ENCODE measurements at places on chromosomes 13 and 19.

GRCh38 chr19:32580353-32580900 is 563 bp upstream of the PDCD5 start:
- no peak for DNase-seq

DNA sequence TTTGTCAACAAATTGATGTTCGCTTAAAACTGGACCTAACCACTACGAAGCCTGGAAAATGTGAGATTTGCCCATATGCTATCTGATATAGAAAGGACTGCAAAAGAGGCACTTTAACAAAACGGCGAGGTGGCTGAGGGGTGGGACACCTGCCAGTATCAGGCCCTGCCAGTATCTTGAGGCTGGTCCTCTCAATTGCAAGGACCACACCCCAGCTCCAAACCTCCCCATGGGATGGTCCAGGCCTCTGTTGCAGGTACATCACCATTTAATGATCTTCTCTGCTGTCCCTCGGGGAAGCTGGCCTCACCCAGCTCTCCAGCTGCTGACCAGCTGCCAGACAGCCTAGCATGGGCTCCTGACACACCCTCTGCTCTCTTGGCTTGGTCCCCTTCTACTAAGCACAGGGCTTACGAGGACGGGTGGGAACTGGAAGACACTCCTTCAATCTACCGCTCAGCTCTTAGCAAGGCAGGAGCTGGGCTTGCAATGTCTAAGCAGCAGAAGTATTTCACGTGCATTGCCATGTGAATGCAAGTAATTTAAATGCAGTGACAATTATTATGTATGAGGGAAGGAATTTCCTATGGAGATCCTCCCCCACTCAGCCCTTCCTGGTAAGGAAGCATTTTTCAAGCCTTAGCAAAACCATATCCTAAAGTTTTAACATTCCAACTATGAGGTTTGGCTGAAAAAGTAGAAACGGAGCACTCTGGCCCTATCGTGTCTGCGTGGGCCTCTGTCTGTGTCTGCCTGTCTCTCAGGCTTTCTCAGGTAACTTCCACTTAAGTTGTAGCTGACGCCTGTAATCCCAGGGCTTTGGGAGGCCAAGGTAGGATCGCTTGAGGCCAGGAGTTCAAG is 63.9 kb downstream of the LATS2 start:
- DNase-seq = no peak

DNA sequence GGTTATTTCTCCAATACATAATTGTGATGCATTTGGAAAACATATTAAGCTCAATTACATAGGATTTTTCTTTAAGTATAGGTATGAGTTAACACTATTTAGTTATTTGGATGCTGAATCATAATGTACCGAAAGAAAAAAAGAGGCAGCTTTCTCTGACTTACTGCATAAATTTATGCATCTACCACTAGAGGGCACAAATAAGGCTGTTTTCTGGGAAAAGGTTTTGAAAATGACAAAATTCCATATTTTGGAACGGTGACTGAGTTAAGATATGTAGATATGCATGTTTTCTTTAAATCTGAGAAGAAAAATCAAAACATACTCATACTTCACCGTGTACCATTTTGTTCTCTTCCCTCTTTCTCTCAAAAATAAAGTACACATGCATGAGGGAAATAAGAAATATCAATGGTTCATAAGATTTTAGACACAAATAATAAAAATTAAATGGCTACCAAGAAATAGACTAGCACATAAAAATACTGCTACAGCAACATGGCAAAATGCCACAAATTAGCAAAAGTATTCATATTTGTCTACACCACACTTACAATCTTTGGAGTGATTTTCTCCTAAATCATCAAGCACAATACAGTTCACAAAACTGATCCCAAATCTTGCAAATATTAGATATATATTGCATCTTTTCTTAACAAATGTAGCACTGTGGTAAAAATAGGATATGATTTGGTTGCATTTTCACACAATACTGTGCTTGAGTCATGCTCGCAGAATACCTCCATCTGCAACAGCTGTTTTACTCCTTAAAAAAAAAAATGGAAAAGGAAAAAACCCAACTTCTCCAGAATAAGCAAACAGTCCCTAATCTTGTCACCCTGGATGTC is 260.0 kb downstream of the FGF14 start:
- no peak for DNase-seq

DNA sequence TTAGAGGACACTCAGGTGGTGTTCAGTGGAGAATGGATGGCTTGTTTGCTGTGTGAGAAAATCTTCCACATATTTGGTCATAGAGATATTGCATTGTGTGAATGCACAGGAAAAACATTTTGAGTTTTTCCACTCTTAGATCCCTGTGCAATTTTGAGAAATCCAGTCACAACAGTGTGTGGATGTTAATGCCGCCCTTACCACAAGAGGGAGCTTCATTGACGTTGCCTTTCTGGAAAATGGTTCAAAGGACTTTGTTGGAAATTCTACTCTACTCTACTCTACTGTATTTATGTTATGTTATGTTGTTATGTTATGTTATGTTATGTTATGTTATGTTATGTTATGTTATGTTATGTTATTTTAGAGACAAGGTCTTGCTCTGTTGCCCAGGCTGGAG is 13.4 kb downstream of the ZNF20 start:
- no peak for DNase-seq

DNA sequence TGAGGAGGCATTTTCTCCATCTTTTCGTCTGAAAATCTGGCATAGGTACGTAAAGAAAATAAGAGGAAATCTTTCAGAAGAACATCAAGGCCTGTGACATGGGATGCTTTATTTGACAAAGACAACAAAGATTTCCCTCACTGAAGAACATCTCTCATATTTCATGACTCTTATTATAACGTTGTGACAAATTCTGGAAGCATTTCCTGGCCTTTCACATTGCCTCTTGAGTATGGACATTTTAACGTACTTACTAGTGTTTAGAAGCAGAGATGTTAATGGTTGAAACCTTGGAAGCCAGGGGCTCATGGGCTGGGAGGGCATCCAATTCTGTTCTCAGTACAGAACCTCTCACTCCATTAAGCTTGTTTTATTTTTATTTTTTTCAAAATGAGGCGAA is 210.8 kb downstream of the DCT start:
- DNase-seq = no peak

DNA sequence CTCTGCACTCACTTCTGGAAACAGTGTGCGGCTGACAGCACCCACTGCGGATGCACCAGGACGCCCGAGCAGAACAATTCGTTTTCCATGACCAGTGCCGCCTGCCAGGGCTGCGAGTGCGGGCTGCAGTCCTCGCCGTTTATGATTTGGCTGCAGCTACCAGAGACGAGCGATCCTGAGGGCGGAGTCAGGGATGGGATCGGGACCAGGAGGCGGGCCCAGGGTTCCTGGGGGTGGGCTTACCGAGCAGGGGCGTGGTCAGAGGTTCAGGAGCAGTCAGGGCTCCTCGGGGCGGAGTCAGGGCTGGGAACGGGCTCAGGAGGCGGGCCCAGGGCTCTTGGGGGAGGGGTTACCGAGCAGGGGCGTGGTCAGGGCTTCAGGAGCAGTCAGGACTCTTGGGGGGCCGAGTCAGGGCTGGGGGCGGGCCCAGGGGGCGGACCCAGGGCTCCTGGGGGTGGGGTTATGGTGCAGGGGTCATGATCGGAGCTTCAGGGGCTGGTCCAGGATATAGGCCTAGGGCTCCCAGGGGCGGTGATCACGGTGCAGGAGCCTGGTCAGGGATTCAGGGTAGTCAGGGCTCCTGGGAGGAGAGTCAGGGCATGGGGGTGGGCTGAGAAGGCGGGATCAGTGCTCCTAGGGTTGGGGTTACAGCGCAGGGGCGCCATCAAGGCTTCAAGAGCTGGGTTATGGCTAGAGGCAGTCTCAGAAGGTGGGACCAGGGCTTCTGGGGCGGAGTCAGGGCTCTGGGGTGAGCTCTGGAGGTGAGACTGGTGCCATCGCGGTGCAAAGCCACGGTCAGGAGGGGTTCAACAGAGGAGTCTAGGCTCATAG is 1.7 kb downstream of the KLK4 start:
- no peak for DNase-seq

GRCh38 chr13:107367258-107367657 is 799.3 kb upstream of the ARGLU1 start:
- no peak for DNase-seq

GRCh38 chr19:49421039-49421877 is 2.0 kb downstream of the PTH2 start:
- no peak for DNase-seq

DNA sequence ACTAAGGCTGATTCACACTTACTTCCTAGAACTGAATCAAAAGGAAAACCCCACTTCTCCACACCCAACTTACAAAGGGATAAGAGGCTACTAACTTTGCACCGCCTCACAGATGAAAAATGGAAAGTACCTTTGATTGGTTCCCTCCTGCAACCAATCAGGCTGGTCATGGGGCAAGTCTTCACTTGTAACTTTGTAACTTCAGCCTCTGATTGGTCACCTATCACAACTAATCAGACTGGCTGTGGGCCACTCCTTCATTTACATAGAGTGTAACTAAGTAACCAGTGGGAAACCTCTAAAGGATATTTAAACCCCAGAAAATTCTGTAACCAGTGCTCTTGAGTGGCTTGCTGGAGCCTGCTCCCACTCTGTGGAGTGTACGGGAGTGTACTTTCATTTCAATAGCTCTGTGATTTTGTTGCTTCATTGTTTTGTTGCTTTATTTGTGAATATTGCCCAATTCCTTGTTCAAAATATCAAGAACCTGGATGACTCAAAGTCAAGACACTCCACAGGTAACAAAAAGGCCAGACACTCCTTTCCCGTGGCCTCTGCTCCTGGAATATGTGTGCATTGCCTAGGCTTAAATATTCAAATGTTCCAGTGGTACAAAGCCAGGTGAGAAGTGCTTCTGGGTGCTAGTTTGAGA is 50.5 kb downstream of the RFC3 start:
- DNase-seq = no peak

DNA sequence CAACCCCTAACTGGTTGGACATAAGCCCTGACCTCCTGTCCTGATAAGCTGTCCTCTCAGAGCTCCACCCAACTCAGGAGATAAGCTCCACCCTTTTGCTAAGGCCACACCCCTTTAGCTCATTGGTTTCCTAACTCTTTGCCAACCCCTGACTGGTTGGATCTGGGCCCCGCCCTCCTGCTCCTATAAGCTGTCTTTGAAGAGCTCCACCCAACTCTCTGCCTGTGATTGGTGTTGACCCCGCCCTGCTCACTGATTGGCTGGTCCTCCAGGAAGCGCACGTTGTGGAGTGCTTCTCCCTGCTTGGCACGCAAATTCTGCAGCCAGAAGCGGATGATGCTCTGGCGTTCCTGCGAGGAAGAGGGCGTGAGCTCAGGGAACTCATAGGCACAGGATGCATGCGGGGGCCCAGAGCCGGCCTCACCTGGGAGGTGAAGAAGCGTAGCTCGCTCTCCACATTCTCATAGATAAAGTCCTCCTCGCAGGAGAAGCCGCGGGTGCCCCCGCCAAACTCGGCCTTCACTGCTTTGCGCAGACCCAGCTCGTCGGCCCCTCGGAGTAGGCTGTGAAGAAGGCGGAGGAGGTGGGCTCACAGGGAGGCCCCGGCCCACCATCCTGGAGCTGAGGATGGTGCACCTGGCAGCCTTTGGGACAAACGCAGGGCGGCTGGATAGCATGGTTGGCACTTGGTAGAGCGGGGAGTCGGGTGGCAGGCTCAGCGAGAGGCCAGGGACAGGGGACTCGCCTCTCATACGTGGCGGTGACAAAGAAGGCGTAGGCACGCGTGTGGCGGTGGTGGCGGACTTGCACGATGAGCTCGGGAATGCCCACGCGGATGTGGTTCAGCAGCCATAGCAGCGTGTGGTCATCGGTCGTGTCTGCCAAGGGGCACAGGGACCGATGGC is 1.7 kb downstream of the ANO8 start:
- DNase-seq = no peak

DNA sequence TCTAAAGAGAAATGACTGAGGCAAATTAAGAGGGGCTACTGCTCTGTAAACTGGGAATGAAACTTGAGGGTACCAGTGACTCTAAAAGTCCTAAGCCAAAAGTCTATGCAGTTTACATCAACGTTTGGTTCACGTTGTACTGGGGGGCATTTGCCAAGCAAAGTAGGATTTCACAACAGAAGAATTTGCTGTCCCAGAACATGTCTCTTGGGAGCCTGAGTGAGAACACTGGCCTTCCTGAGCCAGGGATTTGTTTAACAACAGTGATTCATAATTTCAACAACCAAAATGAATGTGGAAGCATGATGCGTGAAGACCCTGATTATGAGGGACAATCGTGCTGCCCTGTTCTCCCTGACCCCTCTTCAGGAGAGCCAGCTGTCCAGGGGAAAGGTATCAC is 178.0 kb downstream of the OXGR1 start:
- DNase-seq = no peak

- no peak for DNase-seq
These were observed 2360.6 kb downstream of the PCDH9 start for GRCh38 chr13:64869539-64869938.

DNA sequence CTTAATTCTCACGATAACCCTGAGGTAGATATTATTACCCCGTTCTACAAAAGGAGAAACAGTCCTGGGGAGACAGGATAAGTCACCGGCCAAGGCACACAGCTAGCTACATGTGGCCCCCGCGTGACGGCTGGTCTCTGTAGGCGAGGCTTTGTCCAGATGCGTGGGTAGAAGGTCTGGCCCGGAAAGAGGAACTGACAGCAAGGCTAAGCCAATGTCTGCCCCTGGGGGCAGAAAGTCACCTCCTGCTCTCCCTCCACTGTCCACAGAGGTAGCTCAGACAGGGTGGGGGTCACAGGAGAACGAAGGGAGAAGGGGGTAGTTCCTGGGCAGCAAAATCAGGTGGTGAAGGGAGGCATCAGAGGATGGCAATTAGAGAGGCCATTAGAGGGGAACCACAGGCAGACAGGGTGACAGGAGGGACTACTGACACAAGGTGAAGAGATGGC is 1.8 kb downstream of the APOC4 start:
- DNase-seq = no peak

GRCh38 chr19:19966862-19967261 is 66.1 kb downstream of the ZNF93 start:
- no peak for DNase-seq

- DNase-seq = no peak
These were observed 107.4 kb upstream of the SLC7A1 start for GRCh38 chr13:29702912-29703351.

- DNase-seq = peak; percentile 74
These were observed 44.1 kb upstream of the RANBP3 start for GRCh38 chr19:6021878-6022569.

- DNase-seq = peak; percentile 73
These were observed 2.5 kb upstream of the KEAP1 start for GRCh38 chr19:10505583-10506229.

DNA sequence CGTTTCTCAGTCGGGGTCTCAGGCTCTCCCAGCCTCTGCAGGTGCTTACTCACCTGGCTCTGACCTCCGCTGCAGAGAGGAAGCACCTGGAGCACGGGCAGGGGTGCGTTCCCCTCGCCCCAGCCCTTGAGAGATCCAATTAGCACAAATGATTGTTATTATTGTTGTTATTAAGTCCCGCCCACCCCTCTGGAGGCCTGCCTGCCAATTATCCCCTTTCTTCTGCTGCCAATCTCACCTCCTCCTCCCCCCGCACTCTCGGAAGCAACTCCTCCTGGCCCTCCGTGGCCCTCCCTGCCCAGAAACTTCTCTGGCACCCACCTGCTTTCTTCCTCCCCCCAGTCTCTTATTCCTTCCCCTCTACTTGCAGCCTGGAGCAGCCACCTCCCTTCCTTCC is 8.8 kb downstream of the ZNF787 start:
- no peak for DNase-seq

Measured in CD8-positive, alpha-beta memory T cell (primary cell).